ENCODE measurements at places on chromosomes 2 and 18.

GRCh38 chr2:215619022-215619958 is 183.4 kb upstream of the FN1 start:
- DNase-seq, result no peak

DNA sequence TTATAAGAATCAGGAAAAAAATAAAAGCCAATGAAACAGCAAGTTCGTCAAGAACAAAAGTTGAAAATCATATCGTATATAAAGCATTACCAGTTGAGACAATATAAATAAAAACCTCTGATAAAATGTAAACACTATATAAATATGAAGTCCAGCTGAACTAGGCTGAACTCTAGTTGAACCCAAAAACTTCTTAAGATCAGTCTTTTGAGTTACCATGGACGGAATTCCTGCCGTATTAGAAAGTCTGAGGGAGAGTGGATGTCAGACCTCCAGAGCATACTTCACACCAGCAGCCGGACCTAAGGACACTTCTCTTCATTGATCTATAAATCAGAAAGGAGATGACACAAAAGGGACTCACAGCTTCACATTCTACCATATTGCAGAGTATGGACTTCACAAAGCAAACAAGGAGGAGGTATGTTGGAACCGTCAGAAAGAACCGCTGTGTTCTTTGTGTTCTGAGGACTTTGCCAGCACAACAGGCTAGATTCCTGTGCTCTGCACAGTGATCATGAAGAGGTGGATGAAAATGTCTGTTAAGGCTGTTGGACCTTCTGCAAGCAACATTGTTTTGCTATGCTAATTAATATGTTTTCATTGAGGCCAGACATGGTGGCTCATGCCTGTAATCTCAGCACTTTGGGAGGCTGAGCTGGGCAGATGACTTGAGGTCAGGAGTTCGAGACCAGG is 67.2 kb upstream of the SP5 start:
- no peak for DNase-seq

- no peak for DNase-seq
Measured at GRCh38 chr2:154402213-154402612, 296.3 kb upstream of the KCNJ3 start.

- no peak for DNase-seq
Measured at GRCh38 chr2:96928277-96928781, 58.1 kb downstream of the FAM178B start.

GRCh38 chr2:216758256-216759155 is 63.2 kb upstream of the IGFBP5 start:
- no peak for DNase-seq

DNA sequence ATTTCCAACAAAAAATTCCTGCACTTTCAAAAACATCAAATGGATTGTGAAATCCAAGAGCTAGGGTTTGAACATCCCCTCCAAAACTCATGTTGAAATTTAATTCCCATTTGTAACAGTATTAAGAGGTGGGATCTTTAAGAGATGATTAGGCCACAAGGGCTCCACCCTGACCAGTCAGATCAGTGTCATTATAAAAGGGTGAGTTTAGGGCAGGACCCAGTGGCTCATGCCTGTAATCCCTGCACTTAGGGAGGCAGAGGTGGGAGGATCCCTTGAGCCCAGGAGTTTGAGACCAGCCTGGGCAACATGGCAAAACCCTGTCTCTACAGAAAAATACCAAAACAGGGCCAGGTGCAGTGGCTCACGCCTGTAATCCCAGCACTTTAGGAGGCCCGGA is 8.9 kb downstream of the GTF3C2 start:
- DNase-seq, result no peak

DNA sequence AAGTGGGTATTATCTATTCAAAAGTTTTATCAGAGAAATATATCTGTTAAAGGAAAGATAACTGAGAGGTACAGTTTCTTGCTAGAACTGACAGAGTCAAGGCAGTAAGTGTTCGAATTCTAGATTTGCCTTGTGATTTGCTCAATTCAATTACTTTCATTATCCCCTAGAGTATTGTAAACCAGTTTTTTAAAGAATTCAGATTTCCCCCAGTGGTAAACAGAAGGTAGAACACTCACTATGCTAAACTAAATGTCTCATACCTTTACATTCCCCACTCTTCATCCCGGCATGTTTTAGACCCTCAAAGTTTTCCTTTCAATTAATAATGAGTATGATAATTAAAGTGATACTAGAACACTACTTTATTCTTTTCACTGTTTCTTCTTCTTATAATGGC is 28.6 kb downstream of the TTC21B start:
- DNase-seq, result no peak

DNA sequence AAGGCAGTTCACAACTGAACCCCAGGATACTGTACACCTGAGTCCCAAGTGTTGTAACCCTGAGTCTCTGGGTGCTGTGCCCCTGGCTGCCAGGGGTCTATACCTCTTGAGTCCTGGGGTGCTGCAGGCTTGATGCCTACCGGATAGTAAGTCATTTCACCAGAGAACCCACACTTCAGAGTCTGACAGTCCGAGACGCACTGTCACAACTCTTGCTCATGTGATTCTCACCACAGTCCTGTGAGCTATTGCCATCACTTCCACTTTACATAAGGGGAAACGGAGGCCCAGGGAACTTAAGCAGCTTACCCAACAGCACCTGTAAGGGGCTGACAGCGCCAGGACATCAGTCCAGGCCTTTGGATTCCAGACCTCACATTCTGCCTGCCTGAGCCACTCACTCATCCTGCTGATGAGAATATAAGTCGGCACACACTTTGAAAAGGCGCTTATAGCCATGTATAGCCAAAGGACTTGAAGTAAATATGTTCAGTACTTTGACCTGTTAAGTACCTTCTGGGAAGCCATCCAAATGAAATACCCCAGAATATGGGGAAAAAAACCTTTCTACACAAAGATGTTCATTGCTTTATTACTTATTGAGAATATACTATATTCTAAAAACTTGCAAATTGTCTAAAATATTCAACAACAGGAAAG is 180.7 kb upstream of the ID2 start:
- no peak for DNase-seq

DNA sequence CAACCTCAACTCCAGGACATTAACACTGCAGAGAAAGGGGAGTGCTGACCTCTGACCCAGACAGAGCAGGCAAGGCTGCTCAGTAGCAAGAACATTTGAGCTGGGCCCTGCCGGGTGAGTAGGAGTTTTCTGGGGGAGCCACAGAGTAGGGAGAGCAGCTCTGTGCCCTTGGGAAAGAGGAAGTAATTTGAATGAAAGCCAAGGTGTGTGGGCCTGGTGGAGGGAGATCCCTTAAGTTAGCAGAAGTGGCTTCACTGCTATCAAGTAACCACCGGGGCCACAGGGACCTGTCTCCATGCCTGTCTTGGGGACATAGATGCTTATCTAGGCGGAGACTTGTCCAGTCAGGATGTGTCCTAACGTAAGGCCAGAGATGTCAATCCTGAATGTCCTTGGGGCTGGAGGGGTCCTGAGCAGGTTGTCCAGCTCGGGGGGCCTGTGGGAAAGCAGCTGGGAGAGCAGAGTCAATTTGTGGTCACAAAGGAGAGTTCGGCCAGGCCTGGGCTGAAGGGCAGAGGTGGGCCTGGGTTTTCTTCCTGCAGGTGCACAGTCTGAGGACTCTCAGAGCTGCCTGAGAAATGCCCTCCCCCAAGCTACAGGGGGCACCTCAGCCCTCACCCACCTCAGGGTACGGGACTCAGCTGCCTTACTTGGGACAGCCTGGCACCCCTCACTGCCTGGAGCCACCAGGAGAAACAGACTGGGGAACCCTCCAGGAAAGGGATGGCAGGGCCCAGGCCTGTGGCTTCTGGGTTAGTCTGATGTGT is 15.0 kb upstream of the OTOF start:
- no peak for DNase-seq

DNA sequence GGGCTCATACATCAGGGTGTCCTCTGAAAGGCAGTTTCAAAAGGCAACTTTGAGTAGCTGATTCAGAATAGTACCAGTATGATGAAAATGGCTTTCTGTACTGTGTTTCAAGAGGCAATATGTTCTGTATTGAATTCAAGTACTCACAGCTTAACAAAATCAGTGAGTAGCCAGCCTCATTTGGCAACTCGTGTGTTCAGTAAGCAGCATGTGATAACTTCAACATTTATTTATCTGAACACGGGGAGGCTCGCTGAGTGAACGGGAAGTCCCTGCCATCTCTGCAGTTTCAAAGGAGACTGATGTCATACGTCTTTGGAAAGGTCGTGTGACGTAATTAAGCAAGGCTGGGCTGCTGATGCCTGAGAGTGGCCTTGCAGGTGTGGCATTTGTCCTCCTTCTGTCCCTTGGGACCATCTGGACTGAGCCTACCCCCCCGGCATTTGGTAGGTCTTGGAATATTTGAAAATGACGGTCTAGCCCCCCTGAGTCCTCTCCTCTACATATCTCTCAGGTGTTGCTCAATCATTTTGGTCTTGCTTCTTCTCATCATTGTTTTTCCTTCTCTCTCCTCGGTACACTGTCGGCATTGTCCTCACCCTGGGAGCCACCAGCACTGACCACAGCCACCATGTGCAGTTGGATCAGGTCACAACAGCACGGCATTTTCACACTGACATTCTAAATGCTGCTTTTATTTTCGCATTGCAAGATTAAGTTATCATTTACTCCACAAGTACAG is 62.8 kb downstream of the SMIM21 start:
- no peak for DNase-seq

DNA sequence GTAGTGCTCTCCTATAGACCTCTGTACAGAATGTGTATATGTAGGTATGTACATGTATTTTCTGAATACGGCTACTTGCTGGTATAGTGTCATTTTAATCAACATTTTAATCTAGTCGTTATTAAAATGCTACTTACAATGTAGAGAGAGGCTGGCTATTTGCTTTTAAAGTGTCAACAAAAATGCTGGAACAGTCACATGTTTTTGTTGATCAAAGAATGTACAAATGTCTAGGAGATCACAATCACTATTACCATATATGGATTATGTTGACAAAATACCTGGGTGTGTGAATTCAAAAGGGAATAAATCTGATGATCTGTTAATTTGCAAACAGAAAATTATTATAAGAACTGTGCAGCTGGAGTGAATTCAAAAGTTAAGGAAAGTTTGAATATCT is 170.3 kb downstream of the CAMKMT start:
- no peak for DNase-seq

GRCh38 chr18:2655178-2655953 is at the start of gene SMCHD1:
TSS of gene SMCHD1 (plus strand) at chr18:2655726. CDS start at chr18:2656076, 350 bp downstream.
- peak; percentile 55 for DNase-seq

- DNase-seq, result no peak
Measured at GRCh38 chr2:149595056-149595963, 7.7 kb upstream of the MMADHC start.

- no peak for DNase-seq
Measured at GRCh38 chr2:121237980-121238665, 46.9 kb downstream of the TFCP2L1 start.

DNA sequence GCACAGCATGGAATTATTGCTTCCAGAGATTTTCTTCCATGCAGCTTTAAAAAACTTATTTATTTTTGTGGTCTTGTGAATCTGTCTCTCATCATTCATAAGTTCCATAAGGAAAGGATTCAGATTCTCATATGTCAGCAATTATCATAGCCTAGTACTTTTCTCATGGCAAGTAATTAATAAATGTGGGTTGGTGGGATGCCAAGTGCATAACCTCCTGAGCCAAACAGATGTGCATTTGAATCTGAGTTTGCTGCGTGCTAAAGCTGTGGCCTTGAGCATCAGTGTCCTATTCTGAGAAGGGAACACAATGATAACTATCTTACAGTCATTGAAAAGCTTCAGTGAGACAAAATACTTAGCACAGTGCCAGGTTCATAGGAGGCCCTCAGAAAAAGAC is 331.9 kb downstream of the PDE11A start:
- no peak for DNase-seq

GRCh38 chr2:99728166-99728565 is 238.3 kb upstream of the REV1 start:
- DNase-seq, result no peak

DNA sequence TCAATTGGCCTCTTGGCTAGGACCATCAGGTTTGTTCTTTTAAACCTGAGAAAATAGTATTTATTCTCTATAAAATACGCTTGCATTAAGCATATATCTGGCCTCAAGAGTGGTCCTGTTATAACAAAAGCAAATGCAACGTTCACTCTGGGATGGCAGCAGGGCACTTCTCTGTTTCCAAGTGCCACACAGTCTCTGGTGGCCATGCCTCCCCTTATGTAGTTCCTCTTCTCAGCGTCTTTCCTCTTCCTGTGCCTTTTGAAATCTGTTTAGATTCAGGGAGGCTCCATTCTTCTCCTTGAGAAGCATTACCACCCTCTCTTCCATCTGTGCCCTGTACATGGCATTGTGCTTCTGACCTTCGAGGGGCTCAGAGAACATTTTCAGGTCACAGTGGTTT is 51.9 kb downstream of the TSHZ1 start:
- no peak for DNase-seq

DNA sequence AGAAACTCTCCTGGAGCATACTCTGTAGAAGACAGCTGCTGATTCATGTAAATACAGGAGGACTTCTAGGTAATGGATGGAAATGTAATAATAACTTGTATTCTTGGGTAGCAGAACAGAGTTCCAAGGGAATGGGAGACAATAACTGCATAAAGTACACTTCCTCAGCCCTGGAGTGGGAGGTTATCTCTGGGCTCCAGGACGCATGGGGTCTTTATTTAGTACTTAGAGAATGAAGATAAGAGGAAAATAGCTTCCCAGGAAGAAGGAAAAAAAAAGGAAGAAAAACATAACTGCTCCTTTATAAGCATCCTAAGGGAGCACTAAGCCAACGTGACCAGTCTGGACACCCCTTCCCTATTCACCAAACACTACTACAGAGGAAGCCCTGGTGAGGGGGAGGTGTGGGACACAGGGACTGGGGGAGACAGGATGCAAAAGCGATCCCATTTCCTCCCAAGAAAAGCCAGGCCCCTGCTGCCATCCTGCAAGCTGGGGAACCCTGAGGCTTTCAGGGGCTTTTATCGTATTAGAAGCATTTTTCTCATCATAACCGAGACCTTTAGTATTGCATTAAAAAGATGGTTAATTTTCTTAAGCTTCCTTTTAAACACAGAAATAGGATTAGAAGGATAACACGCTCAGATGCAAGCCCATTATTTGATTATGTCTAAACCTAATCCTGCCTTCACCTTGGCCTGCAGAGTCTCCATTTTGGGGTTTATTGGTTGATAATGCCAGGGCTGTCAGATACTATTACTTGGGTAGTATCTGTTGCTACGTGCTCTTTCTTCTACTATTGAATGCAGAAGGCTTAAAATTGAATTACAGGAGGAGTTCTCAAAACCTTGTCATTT is 78.5 kb downstream of the KLF7 start:
- no peak for DNase-seq

- DNase-seq, result no peak
Measured at GRCh38 chr2:222301053-222301795, 2.4 kb upstream of the PAX3 start.

GRCh38 chr2:26840937-26841610 is 6.9 kb upstream of the DPYSL5 start:
- DNase-seq, result no peak

DNA sequence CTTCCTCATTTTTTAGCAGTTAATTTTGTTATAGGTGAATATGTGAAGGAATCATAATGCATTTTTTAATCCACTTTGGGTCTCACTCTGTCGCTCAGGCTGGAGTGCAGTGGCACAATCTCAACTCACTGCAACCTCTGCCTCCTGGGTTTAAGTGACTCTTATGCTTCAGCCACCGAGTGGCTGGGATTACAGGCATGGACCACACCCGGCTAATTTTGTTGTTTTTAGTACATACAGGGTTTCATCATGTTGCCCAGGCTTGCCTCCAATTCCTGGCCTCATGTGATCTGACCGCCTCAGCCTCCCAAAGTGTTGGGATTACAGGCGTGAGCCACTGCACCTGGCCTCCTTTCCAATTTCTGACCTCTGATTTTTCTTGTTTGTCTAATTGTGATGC is 17.7 kb downstream of the SCYGR5 start:
- DNase-seq, result no peak

- DNase-seq, result no peak
Measured at GRCh38 chr2:191574232-191574631, 103.7 kb upstream of the NABP1 start.
